ENCODE measurements at places on chromosomes 16 and 17. TPM values are rescaled to one million over a fixed set of nuclear protein-coding genes. Genes with fewer than 3 reads are reported as not detected.

DNA sequence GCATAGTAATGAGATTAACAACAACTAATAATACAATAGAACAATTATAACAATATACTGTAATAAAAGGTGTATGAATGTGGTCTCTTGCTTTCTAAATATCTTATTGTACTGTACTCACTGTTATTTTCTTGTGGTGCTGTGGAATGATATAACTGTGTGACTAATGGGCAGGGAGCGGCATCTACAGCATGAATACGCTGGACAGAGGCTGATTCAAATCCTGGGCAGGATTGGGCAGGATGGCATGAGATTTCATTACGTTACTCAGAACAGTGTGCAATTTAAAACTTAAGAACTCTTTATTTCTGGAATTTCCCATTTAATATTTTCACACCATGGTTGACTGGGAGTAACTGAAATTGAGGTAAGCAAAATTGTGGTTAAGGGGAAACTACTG, 1239.8 kb upstream of the GOT2 start:
- H3K36me3 ChIP-seq, result peaks cover 2% of the 10 kb centered on the region
- peaks cover 5% of the 10 kb centered on the region for H3K4me1 ChIP-seq
- no peak overlapping the region for H3K4me3 ChIP-seq
- no peak for DNase-seq
- H3K27me3 ChIP-seq, result no peaks in the 10 kb centered on the region

- H3K36me3 ChIP-seq, result peaks cover 20% of the 10 kb centered on the region
- DNase-seq, result no peak
- no peaks in the 10 kb centered on the region for H3K4me1 ChIP-seq
- peak overlapping the region; percentile 31 for H3K27ac ChIP-seq
- H3K27me3 ChIP-seq, result no peaks in the 10 kb centered on the region
These were observed 15.3 kb upstream of the TXNDC11 start for GRCh38 chr16:11757671-11758545.

The KRTAP4-3 gene
- not detected for total RNA-seq

The MMP28 gene
- total RNA-seq, result 0.68 TPM
